ENCODE measurements at places on chromosomes 11 and 22. TPM values are rescaled to one million over a fixed set of nuclear protein-coding genes. Genes with fewer than 3 reads are reported as not detected.

Gene OR51B4
- total RNA-seq = not detected

Gene LMNTD2
- 0.87 TPM for total RNA-seq

Gene DEUP1
- total RNA-seq = not detected

Gene SPTBN2
- 8.3 TPM for total RNA-seq

Gene CEND1
- not detected for total RNA-seq

Data from mesenteric fat pad (tissue), 1 donor.